Activated naive CD8-positive, alpha-beta T cell treated with anti-CD3 and anti-CD28 coated beads, Interleukin-2, amount 10 ng/mL, durations not matched to agents 7 days and 5 days (primary cell): ENCODE measurements at places on chromosomes 16 and 17.

DNA sequence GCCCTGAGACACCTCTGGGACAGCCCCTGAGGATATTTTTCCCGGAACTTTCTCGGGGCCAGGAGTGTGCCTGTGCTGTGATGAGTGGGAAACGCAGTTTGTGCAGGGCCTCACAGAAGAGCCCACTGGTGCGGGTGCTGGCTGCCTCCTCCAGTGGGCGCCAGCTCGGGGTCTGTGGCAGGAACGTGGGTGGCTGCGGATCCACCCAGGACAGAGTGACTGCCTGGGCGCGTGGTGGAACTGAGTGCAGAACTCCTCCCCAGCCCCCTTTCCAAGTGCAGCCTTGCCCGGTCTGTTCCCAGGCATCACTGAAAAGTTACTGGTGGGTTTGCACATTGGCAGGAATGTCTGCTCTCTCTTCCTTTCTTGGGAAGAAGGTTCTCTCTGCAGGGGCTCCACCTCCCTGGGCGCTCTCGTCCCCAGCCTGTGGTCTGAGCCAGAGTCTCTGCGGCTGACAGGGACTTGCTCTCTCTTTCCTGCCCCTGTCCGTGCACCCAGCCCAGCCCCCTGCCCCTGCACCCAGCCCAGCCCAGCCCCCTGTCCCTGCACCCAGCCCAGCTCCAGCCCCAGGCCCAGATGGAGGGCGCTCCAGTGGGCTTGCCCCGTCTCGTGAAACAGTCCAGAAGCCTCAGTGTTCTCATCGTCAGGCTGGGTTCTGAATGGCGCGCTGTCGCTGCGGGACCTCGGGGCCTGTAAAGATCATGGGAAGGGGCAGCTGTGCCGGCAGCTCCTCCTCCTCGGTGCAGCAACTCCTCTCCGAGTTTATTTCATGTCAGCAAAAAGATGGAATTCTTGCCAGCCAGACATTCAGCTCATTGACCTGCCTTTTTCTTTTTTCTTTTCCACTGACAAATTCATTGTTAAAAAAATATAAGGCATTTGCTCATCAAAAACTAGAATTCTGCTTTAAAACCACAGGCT, 117.5 kb downstream of the BANP start:
- DNase-seq: no peak

- DNase-seq: no peak
Measured at GRCh38 chr17:41483991-41484826, 3.3 kb upstream of the KRT35 start.

GRCh38 chr16:89153848-89154271, 17.7 kb upstream of the CDH15 start:
- no peak for DNase-seq

DNA sequence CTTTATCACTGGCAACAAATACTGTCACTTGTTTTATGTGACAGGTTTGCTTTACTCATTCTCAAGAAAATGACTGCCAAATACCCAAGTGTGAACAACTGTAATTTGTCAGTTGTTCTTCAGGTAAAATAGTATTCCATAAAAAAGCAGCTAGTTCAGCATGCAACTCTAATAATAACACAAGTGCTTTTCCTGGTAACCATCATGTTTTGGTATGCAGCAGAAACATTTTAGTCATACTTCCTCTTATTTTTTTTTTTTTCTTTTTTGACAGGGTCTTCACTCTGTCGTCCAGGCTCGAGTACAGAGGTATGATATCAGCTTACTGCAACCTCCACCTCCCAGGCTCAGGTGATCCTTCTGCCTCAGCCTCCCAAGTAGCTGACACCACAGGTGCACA, 4.6 kb downstream of the TERF2 start:
- DNase-seq: no peak

- no peak for DNase-seq
Measured at GRCh38 chr16:88885693-88886280, 19.3 kb upstream of the PABPN1L start.

GRCh38 chr17:66716236-66717026, 118.5 kb upstream of the CACNG5 start:
- DNase-seq: no peak

GRCh38 chr16:69535123-69536050, 30.4 kb upstream of the NFAT5 start:
- DNase-seq: no peak

GRCh38 chr16:61923629-61924028, 112.6 kb downstream of the CDH8 start:
- no peak for DNase-seq

GRCh38 chr17:59508999-59509625, 56.3 kb upstream of the DHX40 start:
- DNase-seq: no peak

GRCh38 chr16:15592324-15592723, 50.6 kb downstream of the MARF1 start:
- DNase-seq: no peak

DNA sequence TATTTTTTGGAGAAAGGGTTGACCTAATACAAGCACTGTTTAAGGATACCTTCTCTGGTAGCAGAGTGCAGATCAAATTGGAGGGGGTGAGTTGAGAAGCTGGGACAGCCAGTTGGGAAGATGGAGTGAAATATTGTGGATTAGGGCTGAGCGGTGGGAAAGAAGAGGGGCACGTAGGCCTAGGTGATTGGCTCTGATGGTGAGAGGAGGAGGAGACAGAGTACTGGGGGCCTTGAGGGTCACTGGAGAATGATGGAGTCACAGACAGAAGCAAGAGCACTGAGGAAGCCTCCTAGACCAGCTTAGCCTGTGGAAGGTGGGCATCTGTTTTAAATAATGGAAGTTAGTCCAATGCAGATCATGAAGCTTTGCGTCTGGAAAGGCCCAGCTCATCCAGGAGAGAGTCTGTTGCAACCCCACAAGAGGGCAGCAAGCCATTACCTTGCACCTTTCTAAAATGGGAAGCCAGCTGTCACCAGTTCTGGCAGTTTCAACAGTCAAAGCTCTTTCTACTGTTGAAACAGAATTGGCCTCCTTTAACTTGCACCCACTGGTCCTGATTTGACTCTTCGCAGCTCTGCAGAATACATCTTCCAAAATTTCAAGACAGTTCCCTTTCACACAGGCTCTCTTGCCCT, 11.8 kb downstream of the SLC9A5 start:
- DNase-seq: no peak

- no peak for DNase-seq
Measured at GRCh38 chr17:68260051-68260762, 12.4 kb downstream of the AMZ2 start.

DNA sequence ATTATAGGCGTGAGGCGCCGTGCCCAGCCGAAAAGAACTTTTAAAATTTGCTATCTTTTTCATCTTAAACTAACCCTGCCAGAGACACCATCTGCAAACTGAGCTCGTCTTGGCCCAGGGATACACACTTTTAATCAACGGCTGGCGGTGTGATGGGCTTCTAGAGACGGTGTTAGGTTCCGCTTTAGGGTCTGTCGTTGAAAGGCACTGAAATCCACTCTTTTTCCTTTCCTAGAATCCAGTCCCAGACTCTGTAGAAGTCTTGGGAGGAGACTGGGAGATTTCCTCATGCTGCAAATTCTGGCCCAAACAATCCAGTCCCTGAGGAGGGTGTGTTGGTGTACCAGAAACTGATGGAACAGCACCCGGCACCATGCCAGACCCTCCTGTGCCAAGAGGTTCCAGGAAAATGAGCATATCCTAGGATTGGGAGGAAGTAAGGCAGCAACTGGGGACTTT, 52.0 kb upstream of the TEX2 start:
- DNase-seq: no peak

DNA sequence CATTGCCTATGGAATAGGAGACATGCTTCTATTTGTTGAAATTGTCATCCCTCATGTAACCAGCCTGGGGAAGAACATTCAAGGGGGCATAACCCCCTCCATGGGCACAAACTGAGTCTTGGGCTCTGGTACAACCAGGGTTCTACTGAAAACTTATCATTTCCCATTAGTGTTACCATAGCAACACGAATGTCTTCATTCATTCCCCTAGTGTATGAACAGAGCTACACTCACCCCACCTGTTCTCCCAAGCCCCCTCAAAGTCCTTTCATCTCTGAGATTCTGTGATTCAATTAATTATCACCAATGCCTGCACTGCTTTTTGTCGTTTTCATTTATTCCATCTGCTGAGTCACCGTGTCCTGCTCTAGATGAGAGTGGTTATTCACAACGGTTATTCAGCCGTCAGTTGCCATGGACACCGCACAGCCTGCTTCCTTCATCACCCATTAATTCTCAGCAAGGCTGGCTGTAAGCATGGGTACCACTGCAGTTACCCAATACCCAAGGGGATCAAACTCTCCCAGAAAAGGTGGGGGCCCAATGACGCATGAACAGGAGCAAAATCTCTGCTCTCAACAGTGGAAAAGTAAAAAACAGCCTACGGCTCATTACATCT, 1.6 kb upstream of the GAST start:
- DNase-seq: no peak

- peak; percentile 60 for DNase-seq
Measured at GRCh38 chr17:50199803-50200456, 1.5 kb downstream of the COL1A1 start.

GRCh38 chr17:4559139-4559791, 1.1 kb downstream of the GGT6 start:
- DNase-seq: no peak

GRCh38 chr17:27207073-27207513, 86.8 kb upstream of the WSB1 start:
- no peak for DNase-seq

DNA sequence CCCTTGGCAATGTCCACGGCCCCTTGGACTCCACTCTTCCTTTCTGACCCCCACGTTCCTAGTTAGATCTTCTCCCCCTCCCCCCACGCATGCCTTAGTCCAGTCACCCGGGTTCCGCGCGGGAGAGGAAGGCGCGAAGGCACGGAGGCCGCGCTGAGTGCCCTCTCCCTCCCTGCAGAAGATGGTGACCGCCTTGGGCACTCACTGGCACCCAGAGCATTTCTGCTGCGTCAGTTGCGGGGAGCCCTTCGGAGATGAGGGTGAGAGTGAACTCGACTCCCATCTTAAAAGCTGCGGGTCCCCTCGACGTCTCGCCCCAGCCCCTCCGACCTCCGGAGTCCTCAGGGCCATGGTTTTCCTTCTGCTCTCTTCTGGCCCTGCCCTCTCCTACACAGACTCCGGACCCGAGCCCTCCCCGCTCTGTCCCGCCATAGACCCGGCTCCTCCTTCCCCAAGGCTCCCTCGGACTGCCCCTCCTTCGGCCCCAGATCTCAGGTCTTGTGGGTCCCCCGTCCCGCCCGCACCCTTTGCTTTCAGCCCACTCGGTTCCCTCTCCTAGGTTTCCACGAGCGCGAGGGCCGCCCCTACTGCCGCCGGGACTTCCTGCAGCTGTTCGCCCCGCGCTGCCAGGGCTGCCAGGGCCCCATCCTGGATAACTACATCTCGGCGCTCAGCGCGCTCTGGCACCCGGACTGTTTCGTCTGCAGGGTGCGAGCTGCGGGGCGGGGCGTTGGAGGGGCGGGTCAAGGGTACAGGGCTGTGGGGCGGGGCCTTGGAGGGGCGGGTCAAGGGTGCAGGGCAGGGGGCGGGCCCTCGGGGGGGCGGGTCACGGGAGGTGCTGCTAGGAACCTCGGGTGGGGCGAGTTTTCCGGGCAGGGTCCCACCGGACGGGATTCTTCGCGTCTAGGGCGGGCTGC, 4.6 kb downstream of the TGFB1I1 start:
- peak; percentile 84 for DNase-seq

DNA sequence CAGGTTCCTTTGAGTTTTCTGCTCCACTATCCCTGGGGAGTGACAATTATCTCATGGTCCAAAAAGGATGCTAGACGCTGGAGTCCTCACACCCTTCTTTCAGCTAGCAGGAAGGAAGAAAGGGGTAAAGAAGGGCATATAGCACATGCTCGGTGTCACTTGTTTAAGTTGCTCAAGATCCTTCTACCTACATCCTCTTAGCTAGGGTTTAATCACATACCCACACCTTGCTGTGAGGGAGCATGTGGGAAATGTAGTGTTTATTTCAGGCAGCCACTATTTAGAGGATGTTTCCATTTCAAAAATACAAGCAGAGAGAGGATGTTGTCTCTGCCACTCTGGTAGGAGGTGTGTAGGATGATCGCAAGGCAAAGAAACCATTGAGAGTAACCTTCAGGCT, 4.5 kb downstream of the PRKCB start:
- no peak for DNase-seq

DNA sequence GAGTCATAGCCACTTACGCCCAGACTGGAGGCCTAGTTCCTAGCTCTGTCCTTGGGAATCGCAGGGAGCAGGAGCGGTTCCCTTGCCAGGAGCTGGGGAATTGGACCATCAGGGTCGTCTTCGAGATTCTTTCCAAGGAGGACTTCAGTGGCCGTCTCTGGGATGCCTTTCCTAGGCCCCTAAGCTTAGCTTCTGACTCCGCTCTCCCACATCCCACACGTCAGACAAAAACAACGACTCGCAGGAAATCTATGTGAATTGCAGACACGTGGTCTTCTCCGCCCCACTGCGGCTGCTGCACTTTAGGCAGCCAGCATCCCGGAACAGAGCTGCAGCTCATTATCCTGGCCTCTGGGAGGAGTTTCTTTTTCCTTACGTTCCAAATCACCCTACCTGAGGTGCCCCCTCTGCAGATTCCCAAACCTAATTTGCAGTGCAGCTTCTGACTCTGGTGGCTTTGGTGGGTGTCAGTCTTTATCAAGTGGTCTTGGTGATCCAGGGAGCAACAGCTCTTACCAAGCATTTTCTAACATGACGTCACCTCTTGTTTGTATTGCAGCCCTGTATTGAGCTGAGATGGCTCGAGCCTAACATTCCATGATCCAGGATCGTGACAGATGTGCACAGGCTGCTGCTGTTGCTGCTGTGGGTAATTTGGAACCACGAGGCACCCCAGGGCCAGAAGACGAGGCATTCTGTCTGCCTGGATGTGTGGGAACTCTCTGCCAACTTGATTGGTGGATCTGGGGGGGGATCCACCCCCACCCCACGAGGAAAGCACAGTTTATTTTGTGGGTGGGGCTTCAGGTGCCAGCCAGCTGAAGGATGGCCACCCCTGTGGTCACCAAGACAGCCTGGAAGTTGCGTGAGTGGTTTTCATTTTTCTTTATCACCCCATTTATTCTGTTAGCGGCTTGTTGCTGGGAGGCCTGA, 1.1 kb downstream of the KATNB1 start:
- peak; percentile 61 for DNase-seq

DNA sequence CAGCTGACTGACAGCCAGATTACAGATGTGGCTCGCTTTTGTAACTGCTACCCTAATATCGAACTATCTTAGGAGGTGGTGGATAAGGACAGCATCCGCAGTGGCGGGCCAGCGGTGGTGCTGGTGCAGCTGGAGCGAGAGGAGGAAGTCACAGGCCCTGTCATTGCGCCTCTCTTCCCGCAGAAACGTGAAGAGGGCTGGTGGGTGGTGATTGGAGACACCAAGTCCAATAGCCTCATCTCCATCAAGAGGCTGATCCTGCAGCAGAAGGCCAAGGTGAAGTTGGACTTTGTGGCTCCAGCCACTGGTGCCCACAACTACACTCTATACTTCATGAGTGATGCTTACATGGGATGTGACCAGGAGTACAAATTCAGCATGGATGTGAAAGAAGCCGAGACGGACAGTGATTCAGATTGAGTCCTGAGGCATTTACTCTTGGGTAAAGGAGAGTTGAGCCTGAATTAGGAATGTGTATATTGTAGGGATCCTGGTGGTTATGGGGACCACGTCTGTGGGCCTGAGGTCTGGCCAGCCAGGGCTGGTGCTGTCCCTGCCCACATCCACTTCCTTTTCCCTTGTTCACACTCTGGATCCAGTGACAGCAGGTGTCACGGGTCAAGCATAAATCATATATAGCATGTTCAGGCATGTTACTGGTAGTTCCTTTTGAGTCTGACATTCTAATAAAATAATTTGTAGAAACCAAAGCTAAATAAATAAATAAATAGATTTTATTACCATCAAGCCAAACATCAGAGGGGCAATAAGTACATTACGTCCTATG, 89.0 kb upstream of the SMURF2 start:
- DNase-seq: no peak
